Posterior cingulate gyrus (tissue), 11 donors: ENCODE measurements at places on chromosomes 4 and X.

DNA sequence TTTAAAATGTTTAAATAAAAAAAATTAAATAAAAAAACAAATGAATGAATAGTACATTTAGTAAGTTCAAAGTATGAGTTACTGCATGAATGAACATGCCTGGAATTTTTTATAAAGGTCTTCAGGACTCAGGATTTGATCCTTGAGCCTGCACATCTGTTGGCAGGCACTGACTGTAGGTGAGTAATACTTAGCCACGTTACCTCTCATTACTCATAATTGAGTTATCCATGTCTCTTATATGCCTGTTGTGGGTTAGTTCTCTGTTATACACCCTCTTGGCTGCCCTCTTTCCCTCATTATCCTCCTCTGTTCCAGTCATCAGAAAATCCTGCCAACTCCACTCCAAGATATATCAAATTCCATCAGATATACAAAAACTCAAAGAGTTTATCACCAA, 276.0 kb downstream of the FBXW7 start:
- no peak for DNase-seq

GRCh38 chr4:187183346-187183745, 459.7 kb upstream of the FAT1 start:
- no peak for DNase-seq

GRCh38 chr4:127251423-127251822, 381.3 kb upstream of the INTU start:
- no peak for DNase-seq

- no peak for DNase-seq
Observed at GRCh38 chr4:13555325-13555724, 11.0 kb upstream of the NKX3-2 start.

DNA sequence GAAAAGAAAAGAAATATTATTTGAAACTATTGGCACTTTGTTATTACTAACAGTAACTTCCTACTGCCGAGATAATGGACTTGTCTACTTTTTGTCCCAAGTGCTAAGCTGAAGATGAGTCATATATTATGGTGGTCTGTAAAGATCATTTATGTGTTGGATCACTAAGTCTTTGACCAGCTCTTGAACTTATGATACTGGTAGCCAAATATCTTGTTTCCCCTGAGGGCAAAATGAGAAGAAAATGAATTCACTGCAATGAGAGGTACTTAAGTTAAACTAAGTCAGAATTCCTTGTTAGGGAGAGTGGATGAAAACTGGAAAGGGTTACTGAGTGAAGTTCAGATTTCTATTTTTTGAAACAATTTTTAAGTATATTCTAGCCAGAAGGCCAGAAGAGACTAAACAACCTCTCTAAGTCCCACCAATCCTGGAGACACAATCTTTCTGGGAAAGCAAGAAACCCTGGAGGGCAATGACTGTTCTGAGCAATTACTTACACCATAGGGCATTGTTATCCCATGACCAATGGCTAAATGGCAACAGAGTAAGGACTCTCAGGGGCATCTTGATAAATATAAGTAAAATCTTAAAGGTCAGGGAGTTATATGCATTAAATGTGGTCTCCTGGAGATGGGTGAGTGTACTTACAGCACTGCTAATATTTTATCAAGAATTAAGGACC, 287.7 kb downstream of the STIM2 start:
- DNase-seq, result no peak

- no peak for DNase-seq
Observed at GRCh38 chr4:53011259-53011905, 149.3 kb downstream of the RASL11B start.

DNA sequence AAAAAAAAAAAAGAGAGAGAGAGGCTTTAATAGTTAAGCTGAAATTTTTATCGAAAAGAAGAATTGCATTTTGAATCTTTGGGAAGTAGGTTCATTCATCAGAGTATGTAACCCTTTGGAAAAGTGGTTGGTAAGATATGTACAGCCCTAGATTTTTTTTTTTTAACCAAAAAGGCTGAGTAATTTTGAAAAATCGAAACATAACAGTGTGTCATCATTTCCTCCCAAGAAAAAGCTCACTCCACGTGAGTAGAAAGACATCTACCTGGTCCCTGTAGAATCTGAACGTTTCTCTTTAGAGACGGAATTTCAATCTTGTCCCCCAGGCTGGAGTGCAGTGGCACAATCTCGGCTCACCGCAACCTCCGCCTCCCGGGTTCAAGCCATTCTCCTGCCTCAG, 16.2 kb downstream of the SHOX start:
- DNase-seq, result no peak

GRCh38 chr4:163495900-163496299, 1.4 kb downstream of the TMA16 start:
- no peak for DNase-seq

DNA sequence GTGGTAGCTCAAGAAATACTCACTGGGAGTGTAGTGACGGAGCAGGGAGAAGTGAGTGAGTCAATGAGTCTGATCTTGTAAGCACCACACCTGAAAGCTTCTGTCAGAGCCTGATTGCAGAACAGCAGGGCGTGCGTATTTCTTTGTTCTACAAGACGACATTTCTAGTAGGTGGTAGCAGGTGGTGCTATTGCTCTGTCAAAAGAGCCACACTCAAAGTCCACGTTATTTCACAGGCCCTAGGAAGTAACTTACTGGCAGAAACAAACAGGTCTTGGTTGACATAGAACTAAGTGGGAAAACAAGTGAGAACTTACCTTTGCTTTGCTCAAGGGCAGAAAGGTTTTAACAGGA, 46.4 kb upstream of the SPRY1 start:
- DNase-seq, result no peak

DNA sequence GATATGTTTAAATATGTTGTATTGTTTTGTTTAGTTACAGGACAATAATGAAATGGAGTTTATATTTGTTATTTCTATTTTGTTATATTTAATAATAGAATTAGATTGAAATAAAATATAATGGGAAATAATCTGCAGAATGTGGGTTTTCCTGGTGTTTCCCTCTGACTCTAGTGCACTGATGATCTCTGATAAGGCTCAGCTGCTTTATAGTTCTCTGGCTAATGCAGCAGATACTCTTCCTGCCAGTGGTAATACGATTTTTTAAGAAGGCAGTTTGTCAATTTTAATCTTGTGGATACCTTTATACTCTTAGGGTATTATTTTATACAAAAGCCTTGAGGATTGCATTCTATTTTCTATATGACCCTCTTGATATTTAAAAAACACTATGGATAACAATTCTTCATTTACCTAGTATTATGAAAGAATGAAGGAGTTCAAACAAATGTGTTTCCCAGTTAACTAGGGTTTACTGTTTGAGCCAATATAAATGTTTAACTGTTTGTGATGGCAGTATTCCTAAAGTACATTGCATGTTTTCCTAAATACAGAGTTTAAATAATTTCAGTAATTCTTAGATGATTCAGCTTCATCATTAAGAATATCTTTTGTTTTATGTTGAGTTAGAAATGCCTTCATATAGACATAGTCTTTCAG, 26.9 kb downstream of the NUDT6 start:
- DNase-seq, result no peak

GRCh38 chr4:169612871-169613859, 782 bp upstream of the NEK1 start:
- DNase-seq, result peak; percentile 89

- DNase-seq, result no peak
Observed at GRCh38 chrX:131564553-131565229, 20.8 kb downstream of the OR13H1 start.

DNA sequence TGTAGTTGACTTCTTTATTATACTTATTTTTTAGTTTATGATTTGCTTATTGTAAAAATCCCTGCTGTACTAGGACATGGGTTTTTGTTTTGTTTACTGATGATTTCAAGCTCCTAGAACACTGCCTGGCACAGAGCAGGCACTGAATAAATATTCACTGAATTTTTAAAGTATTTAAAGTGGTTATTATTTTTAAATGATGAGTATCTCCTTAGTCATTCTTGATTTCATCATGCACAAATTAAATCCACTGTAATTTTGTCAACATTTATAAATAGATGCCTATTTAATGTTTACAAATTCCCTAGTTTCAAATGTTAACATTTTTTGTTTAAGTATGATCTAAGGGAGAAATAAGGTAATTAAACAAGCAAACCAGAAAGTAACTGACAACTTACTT, 367.9 kb upstream of the SLIT2 start:
- DNase-seq, result no peak

GRCh38 chr4:118810991-118811764, 24.7 kb downstream of the SEC24D start:
- no peak for DNase-seq

DNA sequence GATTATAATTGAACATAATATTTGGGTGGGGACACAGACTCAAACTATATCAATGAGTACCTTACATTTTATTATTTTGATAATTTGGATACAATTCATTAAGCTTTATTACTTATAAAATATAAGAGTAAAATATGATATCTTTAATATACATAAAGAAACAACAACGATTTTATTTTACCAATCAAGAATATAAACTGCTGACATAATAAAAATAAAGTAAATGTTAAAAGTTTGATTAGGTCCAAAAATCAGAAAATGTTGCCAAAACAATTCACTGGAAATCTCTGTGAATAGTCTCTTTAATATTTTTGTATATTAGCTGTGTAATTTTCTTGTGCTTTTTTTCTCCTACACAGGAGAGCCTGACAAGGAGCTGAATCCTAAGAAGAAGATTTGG, 21.4 kb downstream of the GIMD1 start:
- DNase-seq, result no peak

GRCh38 chrX:71378732-71379131, 12.6 kb downstream of the TAF1 start:
- no peak for DNase-seq

GRCh38 chr4:66331761-66332160, 661.5 kb upstream of the EPHA5 start:
- DNase-seq, result no peak

- no peak for DNase-seq
Observed at GRCh38 chrX:7570432-7571029, 272.4 kb upstream of the VCX start.

GRCh38 chrX:133746593-133746992, 238.8 kb downstream of the GPC3 start:
- DNase-seq, result no peak

- DNase-seq, result no peak
Observed at GRCh38 chr4:41429280-41429669, 108.7 kb upstream of the LIMCH1 start.

DNA sequence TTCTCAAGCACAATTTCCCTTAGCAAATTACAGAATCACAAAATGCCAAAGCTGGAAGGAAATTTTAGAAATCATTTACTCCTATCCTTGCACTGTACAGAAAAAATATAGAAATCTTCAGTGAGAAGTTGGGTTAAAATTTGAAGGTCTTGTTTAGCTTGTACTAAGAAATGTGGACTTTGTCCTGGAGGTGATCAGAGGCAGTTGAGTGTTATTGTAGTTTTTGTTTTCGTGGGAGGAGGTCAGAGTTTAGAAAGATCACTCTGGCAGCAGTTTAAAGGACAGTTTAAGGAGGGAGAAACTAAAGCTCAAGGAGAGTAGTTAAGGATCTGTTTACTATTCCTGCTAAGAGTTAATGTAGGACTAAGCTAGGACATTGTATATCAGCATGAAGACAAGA, 54.4 kb upstream of the CXorf51B start:
- DNase-seq, result no peak

- no peak for DNase-seq
Observed at GRCh38 chr4:132332932-132333723, 816.0 kb upstream of the PCDH10 start.

DNA sequence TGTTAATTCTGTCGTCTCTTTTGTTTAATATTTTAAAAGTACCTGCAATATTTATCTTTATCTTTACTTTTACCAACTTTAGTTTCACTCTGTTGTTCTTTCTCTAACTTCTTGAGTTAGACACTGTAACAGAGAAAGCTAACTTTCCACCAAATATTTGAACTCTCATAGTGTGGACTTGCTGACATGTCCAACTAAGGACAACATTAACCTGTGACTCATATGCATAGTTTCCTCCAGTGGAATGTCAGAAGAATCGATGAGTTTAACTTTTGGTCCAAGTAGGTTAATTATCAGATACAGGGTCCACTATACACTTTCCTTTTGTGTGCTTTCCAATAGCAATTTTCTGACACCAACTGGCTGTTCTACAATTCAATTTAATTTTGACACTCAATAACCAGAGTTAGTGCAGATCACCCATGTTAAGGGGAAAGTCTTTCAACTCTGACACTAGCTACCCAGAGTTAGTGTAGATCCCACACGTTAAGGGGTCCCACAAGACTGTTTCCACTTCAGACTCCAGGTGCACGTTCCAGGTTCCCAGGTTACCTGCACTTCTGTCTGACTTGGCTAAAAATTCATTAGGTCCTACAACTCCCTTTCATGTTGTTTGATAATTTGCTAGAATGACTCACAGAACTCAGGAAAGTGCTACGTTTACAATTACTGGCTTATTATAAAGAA, 559.0 kb upstream of the AMOT start:
- DNase-seq, result no peak

- DNase-seq, result no peak
Observed at GRCh38 chrX:14243823-14244222, 214.1 kb upstream of the GEMIN8 start.

GRCh38 chrX:115018040-115018647, 728 bp upstream of the IL13RA2 start:
- no peak for DNase-seq

- DNase-seq, result no peak
Observed at GRCh38 chr4:24924309-24924781, 11.5 kb upstream of the CCDC149 start.

DNA sequence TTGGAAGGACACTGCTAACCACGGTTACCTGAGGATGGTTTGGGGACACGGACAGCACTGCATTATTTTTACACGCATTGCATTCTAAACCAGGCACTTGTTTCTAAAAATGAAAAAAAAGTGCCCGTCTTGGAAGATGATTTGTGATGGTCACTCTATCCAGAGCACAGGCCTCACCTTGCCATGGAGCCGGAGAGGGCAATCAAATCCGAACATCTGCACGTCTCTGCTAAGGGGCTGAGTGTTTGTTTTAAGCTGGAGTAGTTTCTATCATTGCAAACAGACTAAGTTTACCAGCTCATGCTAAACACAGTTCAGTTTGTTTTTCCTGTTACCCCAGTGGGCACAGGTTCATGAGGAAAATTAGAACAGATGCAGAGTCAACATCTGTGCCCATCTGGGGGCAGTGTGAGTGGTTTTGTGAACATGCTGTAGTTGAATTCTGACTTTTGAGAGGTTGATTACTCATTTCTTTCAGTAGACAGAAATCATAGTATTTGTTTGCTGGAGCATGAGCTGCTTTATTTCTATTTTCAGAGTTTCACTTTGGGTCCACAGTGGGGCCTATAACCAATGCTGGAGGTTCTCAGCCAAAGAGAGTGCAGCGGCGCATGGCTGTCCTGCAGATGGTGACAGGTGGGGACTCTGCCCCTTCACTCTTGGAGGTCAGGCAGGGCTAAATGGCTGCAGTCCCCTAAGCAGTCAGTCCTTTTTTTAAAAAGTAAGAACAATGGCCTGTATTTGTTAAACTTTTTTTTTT, 65.4 kb upstream of the ENPP6 start:
- no peak for DNase-seq

- DNase-seq, result no peak
Observed at GRCh38 chr4:107806196-107806595, 18.5 kb upstream of the SGMS2 start.

DNA sequence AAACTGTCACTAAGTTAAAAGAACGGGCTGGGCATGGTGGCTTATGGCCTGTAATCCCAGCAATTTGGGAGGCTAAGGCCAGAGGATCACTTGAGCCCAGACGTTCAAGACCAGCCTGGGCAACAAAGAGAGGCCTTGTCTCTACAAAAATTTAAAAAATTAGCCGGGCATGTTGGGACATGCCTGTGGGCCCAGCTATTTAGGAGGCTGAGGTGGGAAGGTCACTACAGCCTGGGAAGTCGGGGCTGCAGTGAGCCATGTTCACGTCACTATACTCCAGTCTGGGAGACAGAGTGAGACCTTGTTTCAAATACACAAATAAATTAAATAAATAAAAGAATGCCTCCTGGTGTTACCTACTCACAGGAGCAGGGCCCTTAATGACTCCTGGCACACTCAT, 69.5 kb downstream of the APBB2 start:
- no peak for DNase-seq
